ENCODE measurements at places on chromosomes 11 and 22.

DNA sequence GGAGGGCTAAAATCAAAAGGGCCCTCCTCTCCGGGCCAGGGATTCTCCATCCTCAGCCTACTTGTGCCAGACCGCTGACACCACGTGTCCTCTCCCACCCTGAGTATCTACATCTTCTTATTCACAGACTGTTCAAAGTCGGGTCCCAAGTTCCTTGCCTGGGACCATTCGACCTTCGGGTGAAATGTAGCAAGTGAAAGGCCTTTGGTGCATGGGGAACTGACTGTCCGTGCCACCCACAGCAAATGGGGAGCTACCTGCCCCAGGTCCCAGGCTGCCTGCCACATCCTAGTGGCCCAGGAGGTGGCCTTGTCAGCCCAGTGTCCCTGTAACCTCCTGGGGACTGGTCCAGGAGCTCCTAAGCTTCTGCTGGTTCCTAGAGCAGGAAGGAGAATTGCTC lies 67.3 kb downstream of the RTL6 start:
- no peak for DNase-seq

DNA sequence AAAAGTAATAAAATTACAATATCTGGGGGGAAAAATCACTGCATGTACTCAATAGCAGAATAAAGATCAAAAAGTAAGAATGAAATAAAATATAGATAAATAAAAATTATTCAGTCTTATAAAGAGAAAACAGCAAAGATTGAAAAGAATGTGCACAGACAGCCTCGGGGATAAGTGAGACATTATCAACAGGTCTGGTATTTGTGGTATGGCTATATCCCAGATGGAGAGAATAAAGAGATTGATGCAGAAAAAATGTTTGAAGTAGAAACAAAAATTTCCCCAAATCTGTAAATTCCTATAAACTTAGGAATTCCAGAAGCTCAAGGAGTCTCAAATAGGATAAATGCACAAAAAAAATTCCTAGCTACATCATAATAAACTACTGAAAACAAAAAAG lies 74.5 kb upstream of the LUZP2 start:
- DNase-seq: no peak

DNA sequence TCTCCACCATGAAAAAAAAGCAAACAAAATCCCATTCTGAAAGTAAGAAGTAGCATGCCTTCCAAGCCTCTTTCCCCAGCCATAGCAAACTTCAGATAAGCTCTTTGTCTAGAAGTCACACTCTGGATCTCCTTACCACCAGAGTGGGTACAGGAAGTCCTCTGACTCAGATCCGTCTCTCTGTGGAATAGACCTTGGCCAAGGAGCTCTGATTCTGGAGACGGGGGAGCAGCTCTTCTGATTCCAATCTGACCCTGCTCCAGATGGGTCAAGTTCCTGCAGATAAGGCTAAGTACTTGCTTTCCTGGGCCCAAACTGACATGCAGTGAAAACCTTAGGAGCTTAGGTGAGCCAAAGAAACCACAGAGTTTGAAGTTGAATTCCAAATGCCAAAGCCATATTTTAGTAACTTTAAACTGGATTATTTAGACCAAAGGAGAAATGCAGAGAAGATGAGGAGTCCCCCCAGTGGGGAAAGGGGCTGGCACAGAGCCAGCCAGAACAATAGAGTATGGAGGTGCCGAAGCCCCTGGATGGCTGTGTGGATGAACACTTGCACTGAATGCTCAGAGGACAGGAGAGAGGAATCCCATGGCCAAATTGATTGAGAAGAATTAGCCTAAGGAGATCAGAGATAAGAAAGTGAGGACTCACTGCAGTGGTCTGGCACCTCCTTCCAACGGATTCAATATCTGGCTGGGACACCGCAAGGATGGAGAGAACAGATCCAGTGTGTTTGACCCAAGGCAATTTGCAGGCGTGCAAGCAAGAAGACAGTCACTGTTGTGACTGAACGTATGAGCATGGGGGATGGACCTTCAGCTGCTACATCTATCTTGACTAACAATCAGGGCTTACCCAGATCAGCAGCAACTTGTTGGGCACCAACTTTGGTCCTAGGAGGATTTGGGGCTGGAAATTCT lies 54.9 kb downstream of the ENDOD1 start:
- no peak for DNase-seq

- DNase-seq: no peak
Observed at GRCh38 chr22:41917903-41918791, 3.3 kb upstream of the SHISA8 start.

DNA sequence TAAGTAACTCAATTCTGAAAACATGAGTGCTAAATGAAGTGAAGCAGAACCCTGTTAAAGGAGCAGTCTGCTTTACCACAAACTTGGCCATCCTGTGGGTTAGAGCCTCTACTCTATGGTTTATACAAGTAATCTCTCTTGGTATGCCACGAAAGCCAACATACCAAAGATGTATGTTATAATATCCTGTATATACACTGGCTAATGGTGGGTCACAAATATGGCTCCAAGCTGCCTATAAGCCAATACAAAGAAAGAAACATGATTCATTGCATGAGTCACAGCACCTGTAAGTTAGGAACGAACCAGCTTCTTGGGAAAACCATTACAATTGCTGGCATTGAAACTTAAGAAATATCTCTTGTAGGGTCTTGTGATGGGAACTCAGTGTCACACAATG lies 16.1 kb downstream of the XRRA1 start:
- no peak for DNase-seq

GRCh38 chr11:120229451-120230424 lies 10.2 kb upstream of the POU2F3 start:
- DNase-seq: no peak

DNA sequence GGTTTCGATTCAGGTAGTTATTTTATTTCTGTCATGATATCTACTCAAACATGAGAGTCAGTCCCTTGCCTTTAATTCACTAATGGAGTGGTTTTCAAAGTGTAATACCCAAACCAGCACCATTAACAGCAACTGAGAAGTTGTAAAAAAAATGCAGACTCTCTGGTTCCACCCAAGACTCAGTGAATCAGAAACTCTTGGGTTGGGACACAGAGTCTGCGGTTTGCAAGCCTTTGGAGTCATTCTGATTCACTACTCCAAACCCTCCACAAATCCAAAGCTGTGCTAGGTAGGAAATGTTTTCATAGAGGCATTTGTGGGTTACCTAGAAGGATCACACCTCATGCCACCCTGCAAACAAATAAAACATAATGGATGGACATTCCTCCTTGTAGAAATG lies 340.1 kb downstream of the NTM start:
- no peak for DNase-seq

- no peak for DNase-seq
Observed at GRCh38 chr11:126754591-126755426, 245.8 kb downstream of the KIRREL3 start.

GRCh38 chr22:49294656-49295464 lies 532.8 kb downstream of the BRD1 start:
- no peak for DNase-seq

DNA sequence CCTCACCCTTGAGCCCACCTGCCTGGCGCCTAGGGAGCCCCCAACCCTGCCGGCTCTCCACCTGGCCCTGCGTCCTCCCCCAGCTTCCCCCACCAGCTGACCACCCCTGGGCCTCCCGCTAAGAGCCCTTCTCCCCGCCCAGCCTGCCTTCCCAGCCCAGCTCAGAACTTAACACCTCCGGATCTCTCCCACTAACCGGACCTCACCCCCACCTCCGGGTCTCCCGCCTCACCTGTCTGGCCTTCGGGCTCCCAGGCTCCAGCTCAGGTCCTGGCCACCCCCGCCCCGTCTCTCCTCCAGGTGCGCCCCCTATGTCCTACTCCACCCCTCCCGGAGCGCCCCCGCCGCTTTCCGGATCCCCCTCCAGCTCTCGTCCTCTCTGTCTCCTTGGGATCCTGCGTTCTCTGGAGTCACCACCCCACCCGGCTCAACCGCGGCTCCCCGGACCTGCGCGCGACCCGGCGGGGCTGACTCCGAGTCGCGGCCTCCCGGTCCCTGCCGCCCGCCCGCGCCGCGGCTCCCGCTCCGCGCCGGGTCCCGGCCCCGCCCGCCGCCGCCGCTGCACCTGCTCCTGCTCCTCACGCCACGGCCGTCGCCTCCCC lies at the start of gene KCNJ11:
Gene KCNJ11 (minus strand): TSS at position 51 of the 602 bp plus-strand sequence. CDS start 568 bp downstream, outside the sequence.
- no peak for DNase-seq

- DNase-seq: no peak
Observed at GRCh38 chr22:42879371-42880021, 22.4 kb upstream of the ARFGAP3 start.

DNA sequence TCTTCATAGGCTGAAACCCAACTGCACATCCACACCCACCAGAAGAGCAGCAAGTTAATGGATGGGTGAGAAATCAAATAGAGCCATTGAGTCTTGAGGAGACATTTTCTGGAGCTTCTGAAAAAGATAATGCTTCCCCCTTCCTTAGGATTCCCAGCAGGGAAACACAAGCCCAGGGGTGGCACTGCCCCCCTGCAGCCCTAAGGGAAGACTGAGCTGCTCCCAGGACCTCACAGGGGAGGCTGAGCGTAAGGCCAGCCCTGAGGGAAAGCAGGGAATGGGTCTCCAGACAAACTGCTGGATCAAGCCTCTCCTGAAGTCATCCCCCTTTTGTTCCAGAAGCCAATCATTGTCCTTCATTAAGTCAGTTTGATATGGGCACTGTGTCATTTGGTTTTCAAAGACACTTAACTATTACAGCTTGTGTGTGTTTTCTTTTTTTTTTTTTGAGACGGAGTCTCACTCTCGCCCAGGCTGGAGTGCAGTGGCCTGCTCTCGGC lies 15.1 kb downstream of the LTO1 start:
- no peak for DNase-seq

- DNase-seq: no peak
Observed at GRCh38 chr22:28992565-28993356, 68.9 kb downstream of the C22orf31 start.

GRCh38 chr11:92626624-92627023 lies 342.8 kb upstream of the MTNR1B start:
- no peak for DNase-seq

DNA sequence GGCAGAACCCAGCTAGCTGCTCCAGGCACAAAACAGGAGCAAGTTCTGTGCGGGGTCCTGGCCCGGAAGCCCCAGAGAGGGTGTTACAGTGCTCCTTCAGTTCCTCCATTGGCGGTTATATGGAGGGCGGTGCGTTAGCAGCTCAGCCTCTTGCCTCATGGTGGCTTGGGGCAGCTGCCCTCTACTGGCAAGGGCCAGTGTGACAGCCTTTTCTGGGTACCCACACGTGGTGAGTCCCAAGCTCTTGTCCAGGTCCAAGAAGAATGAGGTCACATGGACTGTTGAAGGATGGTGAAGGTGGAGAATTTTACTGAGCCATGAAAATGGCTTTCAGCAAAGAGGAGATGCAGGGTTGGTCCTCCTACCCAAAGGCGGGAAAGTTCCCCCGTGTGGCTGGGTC lies 100.5 kb downstream of the WT1 start:
- DNase-seq: no peak

DNA sequence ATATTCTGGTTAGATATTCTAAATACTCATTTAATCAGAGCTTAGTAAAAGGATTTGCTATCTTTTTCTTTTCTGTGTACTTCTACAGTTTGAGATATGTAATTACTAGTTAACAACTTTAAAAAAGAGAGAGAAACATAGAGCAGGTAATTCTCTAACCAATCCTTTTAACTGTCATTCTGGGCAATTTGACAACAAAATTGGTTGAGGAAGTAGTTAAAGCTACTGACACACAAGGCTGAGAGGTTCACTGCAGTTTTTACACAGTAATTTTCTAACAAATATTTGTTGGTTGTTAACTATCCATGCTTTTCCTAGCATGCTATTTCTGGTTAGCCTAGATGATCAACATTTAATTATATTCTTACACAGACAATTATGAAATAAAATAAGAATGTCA lies 3.6 kb downstream of the SOX6 start:
- no peak for DNase-seq

DNA sequence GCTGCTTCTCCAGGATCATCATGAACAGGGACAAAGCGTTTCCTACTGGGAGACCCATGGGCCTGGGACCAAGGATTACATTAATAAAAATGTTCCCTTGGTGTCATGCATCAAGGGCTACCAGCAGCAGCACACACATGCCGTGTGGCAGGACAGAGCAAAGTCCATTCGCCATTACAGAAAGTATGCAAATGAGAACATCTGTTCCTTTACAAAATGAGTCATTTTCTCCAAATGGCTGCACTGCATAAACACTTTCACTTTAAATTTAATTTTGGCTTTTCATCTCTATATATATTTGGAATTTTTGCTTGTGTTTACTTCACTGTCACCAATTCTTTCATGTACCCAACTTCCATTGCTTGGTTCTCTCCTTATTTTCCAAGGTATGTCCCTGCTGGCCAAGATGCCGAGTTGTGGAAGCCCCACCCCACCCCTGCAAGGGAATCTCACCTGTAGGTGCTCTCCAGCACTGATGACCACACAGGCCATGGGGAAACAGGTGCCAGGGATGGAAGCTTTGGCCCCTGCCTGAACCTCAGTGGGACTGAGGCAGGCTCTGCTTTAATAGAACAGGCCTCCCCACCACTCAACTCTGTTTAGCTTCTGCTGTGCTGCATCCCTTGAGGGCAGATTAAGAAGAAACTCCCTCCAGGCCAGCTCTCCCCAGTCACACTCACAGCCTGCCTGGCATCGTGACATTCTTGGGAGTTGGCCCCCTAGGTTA lies 15.6 kb upstream of the GNAZ start:
- DNase-seq: no peak

DNA sequence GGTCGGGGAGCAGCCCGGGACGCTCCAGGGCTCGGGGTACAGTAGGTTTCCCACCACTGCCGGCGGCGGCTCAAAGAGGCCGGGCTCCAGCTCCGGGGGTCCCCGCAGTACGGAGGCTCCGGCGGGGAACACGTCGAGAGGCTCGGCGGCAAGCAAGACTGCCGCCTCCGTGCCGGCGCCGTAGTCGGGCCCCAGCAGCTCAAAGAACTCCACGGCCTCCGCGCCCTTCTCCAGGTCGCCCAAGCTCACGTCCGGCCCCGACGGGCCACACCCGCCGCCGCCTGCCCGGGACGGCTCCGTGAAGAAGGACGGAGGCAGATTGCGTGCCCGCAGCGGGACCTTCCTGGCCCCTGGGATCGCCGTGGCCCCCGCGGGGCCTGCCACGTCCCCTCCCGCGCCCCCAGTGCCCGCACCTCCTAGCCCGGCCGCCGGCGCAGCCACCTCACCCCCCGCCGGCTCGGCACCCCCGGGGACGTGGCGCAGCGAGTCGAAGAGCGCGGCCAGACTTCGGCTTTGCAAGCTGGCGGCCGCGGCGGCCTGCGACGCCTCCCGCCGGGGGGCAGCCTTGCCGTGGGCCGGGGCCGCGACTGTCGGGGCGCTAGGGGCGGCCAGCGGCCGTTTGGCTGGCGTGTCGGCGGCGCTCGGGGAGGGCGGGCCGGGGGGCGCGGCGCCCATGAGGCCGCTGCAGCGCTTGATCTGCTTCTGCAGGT lies 775 bp downstream of the FAM181B start:
- no peak for DNase-seq

DNA sequence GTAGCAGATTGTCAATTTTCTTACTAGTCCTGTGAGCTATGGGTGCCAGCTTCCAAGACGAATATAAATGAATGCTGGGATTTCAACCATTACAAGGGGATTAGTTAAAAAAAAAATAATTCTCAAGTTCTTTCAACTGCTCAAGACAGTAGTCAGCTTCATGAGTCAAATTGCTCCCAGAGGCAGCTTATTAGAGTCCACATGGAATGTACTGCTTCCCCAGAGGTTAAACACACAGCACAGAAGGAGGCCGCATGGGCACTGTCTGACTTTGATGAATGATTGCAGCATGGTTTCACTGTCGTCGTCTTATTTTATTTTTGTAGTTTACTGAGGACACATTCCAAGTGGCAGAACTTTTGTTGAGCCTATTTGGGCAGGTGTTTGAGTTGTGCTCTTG lies 563.2 kb downstream of the TMEM135 start:
- DNase-seq: no peak

- no peak for DNase-seq
Observed at GRCh38 chr11:37762079-37762478, 1164.0 kb upstream of the RAG2 start.

- DNase-seq: no peak
Observed at GRCh38 chr11:100739666-100740065, 52.6 kb downstream of the ARHGAP42 start.

Data from stimulated activated CD8-positive, alpha-beta memory T cell treated with anti-CD3 and anti-CD28 coated beads, Interleukin-12 subunit alpha, Interleukin-12 subunit beta, amount 100 ng/mL, for 1 hour (primary cell).